ENCODE measurements at places on chromosomes 5 and 9.
A peak's percentile ranks its signal among the peaks of the same experiment; 100 is the strongest.

GRCh38 chr5:101326766-101327165 lies 423.7 kb upstream of the ST8SIA4 start:
- DNase-seq = no peak

DNA sequence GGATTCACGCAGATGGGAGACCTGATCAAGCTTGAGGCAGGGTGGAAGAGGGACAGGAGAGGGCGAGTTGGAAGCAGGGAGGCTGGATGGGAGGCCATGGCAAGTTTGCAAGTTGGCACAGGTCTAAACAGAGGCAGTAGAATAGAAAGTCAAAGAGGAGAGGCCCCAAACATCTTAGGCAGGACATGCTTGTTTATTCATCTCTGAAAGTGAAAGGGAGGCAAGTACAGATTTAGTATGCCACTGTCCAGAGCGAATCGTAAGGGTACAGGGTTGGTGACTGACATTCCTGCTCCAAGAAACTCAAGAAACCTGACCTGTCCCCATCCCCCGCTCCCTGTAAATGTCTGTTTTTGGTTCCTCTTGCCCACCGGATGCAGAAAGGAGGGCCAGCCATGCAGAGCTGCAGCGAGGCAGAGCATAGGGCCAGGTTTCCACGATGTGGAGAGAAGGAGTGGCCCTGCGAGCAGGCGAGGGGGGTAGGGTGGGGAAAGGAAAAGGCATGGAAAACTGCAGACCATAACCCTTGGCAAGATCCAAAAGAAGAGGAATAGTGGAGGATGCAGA lies 96.2 kb upstream of the BOD1 start:
- no peak for DNase-seq

DNA sequence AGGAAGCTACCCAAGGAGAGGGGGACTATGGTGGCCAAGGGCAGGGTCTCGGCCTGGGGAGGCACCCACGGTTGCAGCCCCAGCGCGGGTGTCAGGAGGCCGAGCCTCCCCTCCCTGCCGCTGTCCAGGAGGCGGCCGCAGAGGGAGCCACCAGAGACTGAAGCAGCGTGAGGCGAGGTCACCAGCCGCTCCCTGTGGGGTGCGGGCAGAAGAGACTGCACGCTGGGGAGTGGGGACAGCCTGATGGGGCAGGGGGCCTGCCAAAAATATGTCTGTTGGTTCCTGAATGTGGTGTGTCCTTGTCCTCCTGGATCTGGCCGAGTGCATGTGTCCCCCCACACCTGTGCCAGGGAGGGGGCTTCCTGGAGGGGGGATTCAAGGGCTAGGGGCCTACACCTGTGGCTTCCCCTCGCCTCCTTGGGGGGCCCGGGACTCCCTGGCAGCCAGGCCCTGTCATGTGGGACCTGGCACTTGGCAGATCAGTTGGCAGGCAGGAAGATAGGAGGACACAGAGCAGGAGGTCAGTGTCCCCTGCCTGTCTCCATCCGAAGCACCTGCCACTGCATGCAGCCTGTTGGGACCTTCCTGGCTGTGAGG lies 131.2 kb downstream of the DAB2IP start:
- no peak for DNase-seq

DNA sequence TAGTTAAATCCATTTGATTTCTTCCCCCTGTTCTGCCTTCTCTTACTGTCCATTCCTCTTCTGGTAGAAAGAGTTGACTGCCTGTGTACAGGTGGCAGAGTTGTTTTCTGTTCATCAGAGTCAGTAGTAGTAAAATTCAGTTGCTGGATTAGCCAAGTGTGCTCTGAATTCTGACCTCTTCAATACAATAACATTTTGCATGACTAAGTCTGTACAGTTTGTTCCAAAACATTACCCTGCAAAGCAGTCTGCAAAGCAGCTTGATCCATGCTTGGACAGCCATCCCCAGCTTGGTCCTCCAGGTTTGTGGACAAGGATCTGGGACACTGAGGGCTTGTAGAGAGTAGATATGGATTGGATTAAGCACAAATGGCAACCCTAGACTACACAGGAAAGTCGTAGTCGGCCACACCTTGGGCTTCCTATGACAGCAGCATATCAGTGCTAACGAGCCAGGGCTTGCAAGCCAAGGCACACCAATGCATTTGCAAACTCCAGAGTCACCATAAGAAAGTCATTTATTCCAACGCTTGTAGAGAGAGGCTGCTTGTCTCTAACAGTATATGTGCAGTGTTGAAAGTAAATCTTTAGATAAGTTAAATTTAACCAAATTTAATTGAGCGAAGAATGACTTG lies 25.2 kb downstream of the IL12B start:
- DNase-seq = no peak

- no peak for DNase-seq
These were observed 202.9 kb downstream of the NXNL2 start for GRCh38 chr9:88737876-88738275.

DNA sequence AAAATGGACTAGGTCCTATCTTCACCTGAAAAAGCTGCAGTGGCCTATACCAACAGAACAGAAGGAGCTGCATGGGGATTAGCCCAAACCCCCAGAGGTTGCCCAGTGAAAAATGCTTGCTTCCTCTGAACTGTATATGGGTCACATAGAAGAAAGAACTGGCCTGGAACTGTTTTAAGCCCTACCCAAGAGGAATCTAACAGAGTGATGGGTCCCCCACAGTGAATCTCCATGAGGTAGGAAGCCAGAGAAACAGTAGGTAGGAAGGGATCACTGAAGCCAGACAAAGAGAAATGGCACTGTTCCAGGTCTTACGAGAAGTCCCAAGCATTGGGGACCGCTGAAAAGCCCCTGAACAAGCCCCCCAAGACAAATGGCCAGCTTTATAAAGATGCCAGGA lies 28.8 kb upstream of the TRIM32 start:
- DNase-seq = no peak

GRCh38 chr9:94649100-94649819 lies 9.9 kb upstream of the FBP1 start:
- DNase-seq = no peak

GRCh38 chr5:43422143-43422542 lies 10.0 kb upstream of the CCL28 start:
- no peak for DNase-seq

- peak; percentile 72 for DNase-seq
These were observed 12.4 kb downstream of the PTTG1 start for GRCh38 chr5:160434022-160434531.

DNA sequence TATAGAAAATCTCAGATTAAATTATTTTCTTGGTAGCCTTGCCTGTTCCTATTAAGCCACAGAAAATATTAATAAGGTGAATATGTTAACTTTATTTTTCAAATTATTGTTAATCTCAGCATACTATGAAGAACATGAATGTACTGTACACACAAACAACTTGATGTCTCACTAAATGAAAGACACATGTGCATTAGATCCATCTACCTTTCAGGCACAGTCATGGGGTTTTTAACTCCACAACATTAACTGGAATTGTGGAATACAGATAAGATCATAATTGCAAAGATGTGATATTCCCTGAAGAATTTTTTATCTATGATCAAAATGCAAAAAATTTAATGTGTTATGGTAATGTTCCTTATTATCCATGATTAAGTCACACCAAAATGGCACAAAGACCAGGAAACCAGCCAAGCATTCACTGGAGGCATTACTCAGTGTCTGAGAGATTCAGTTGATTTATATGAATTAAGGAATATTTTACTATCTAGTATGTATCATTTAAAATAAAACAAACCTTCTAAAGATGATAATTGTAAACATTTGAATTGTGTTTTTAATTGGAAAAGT lies 150.0 kb upstream of the VCAN start:
- DNase-seq = no peak

DNA sequence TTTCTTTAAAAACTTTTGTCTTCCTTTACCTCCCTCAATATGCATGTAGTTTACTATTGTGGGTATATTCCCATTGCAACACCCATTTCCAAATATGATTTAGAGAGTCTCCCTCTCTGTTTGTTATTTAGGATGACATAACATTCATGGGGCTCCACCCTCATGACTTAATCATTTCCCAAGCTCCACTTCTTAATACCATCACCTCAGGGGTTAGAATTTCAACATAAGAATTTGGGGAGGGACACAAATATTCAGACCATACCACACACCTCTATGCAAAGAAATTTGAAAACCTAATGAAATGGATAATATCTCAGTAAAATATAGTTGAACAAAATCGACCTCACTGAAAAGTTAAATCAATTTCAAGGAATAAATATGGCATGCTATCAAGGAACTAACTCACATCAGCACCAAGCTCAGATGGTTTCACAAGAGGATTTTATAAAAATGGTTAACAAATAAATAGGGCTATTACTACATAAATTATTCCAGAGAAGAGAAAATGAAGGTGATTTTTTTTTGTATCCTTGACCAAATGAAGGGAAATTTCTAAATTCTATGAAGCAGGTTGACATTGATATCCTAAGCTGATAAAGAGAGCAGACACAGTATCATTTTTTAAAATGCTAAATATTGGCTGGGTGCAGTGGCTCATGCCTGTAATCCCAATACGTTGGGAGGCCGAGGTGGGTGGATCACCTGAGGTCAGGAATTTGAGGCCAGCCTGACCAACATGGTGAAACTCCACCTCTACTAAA lies 20.2 kb upstream of the UBTD2 start:
- DNase-seq = no peak

All from germinal center (tissue), 1 donor.